ENCODE measurements at places on chromosomes 6 and 20. TPM values are rescaled to one million over a fixed set of nuclear protein-coding genes. Genes with fewer than 3 reads are reported as not detected.

DNA sequence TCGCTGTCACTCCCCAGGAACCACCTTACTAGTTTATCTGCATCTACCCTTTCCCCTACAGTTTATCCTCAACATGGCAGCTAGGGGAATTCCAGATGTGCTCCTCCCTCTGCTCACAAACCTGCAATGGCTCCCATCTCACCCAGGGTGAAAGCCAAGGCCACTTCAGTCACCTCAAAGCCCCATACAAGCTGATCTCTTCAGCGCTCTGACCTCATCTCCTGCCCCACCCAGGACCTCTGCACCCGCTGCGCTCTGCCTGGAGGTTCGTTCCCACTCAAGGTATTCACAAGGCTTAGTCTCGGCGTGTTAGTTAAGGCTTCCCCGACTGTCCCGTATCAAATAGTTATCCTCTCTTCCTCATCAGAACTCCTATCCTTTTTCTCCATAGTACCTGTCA lies 28.6 kb upstream of the SPDEF start:
- no peak for DNase-seq

Gene MYH7B
- not detected for polyA plus RNA-seq

GRCh38 chr20:23371496-23371895 lies 9.5 kb downstream of the GZF1 start:
- DNase-seq, result no peak

DNA sequence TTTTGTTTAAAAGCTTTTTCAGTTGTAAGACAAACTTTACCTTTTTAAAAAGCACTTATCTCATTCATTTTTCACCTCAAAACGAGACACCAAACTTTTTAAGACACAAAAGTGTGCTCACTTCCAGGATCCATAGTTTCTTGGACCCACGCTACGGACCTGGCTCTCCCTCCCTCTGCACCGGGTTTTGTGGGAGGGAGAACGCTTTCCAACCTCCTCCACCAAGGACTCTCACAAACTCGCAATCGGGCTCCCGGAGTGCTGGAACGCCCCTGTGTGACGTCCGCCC lies 436 bp downstream of the CAGE1 start:
- DNase-seq, result no peak

Gene FAM217A
- 0.16 TPM for polyA plus RNA-seq

Gene CCN6
- polyA plus RNA-seq, result not detected

Gene CGA
- not detected for polyA plus RNA-seq

DNA sequence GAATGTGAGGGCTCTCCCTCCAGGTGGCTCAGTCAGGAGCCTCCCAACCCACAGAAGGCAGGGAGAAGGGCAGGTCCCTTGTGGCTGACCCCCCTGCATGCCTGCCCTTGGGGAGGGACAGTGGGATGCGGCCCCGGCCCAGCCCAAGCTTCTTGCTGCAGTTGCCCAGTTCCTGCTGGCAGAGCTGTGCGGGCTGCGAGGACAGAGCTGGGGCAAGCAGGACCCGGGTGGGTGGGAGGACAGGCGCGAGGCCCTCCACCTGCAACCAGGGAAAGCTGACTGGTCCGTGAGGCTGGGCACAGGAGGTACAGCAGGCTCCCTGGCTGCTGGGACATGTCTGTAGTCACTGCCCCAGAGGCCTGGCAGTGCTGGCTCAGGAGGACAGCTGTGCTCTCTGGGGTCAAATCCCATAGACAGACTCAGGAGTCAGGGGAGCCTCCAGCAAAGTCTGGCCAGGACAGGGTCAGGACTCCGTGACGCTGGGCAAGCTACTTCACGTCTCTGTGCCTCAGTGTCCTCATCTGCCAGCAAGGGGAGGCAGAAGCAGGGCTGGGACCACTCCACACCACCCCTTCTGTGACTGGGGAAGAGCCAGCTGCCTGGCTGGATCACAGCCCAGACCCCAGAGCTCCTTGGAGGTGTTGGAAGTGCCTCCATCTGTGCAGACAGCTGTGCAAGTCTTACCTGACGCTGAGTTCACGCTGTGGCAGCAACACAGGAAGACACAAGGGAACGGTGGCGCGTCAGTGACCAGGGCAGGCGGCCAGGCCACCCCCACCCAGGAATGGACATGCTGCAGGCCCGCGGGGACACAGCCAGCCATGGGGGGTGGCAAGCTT lies 13.0 kb downstream of the UCKL1 start:
- no peak for DNase-seq

- no peak for DNase-seq
These were observed 93.3 kb downstream of the CDH22 start for GRCh38 chr20:46214824-46215488.

Gene ZNF311
- not detected for polyA plus RNA-seq

Gene C6orf58
- polyA plus RNA-seq, result not detected

- DNase-seq, result no peak
These were observed 3.1 kb upstream of the INSM1 start for GRCh38 chr20:20364593-20365479.

Gene GABRR2
- polyA plus RNA-seq, result not detected

DNA sequence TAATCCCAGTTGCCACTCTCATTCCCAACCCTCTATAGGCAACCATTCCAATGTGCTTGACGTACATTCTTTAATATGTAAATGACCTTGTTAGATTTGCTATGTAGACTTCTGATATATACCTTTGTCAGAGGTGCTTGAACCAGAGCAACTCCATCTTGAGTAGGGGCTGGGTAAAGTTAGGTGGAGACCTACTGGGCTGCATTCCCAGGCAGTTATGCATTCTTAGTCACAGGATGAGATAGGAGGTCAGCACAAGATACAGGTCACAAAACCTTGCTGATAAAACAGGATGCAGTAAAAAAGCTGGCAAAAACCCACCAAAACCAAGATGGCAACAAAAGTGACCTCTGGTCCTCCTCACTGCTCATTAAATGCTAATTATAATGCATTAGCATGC lies 8.3 kb upstream of the HM13 start:
- no peak for DNase-seq

All from immature natural killer cell (primary cell).